Left ventricle myocardium superior (tissue), 1 donor: ENCODE measurements at places on chromosomes 3 and 15. TPM values are rescaled to one million over a fixed set of nuclear protein-coding genes. Genes with fewer than 3 reads are reported as not detected.

MAGEL2 gene
- total RNA-seq = 0.05 TPM

GRCh38 chr15:63575312-63575711, 21.9 kb upstream of the FBXL22 start:
- DNase-seq = no peak

SUCLG2 gene
- 122 TPM for total RNA-seq

CELSR3 gene
- total RNA-seq = 0.35 TPM

GRCh38 chr3:187958432-187959003, 195.4 kb upstream of the LPP start:
- DNase-seq = peak; percentile 44

DNA sequence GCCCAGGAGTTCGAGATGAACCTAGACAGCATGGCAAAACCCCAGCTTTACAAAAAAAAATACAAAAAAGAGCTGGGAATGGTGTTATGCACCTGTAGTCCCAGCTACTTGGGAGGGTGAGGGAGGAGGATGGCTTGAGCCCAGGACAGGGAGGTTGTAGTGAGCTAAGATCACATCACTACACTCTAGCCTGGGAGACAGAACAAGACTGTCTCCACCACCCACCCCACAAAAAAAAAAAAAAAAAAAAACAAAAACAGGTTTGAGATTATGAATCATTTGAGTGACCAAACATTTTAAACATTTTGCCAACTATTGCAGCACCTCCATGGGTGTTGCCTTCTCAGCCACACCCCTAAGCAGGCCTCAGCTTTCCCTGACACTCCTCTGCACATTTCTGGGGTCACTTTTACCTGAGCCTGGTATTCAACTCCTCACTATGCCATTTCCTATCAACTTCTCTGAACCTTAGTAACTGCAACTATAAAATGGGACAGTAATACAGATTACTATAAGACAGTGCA, 41.8 kb downstream of the IL5RA start:
- no peak for DNase-seq

PAQR5 gene
- 1.7 TPM for total RNA-seq

DNA sequence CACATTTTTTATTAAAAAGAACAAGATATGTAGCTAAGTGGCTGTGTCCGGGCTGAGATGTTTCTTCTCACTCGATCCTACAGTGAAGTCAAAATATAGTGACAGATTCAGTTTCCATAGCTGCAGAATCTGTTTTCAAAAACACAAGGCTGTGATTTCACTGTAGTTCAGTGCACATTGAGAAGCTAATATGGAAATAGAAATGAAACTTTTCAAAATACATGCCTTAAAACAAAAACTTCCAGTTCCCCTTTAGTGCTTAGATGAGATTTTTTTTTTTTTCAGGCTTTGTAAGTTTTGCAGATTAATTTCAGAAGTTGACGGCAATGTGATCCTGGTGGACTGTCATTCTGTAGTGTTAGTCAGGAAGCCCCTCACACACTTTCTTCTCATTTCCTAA, 23.8 kb upstream of the TRAK1 start:
- DNase-seq = no peak
